Airway epithelial cell (primary cell): ENCODE measurements at places on chromosomes 3 and 15. TPM values are rescaled to one million over a fixed set of nuclear protein-coding genes. Genes with fewer than 3 reads are reported as not detected.

RAB5A gene
- total RNA-seq: 31.6 and 62.3 TPM in 2 replicates

SUCNR1 gene
- not detected in 2 replicates for total RNA-seq

MAP3K13 gene
- total RNA-seq: 19.0 and 21.9 TPM in 2 replicates

SYNPR gene
- total RNA-seq: not detected in 2 replicates

ITIH3 gene
- not detected in 2 replicates for total RNA-seq

HCN4 gene
- total RNA-seq: not detected in 2 replicates

RBM6 gene
- total RNA-seq: 28.6 and 34.2 TPM in 2 replicates

CACNA2D2 gene
- total RNA-seq: 0.07 TPM in 1 of 2 replicates, not detected in the other

RNU6-1 gene
- total RNA-seq: not detected in 2 replicates

PLSCR5 gene
- not detected in 2 replicates for total RNA-seq

CPLX3 gene
- not detected in 2 replicates for total RNA-seq

WDR53 gene
- 3.0 and 5.9 TPM in 2 replicates for total RNA-seq

DZIP1L gene
- 1.1 and 2.5 TPM in 2 replicates for total RNA-seq

IGF2BP2 gene
- total RNA-seq: 39.8 and 63.1 TPM in 2 replicates

HGD gene
- 0.05 TPM in 1 of 2 replicates, not detected in the other for total RNA-seq

SMAD6 gene
- total RNA-seq: 0.93 and 1.1 TPM in 2 replicates

CCDC13 gene
- total RNA-seq: 0.19 and 0.35 TPM in 2 replicates

COL6A5 gene
- total RNA-seq: not detected in 2 replicates

NMNAT3 gene
- total RNA-seq: 1.2 and 2.5 TPM in 2 replicates

CGNL1 gene
- 0.56 and 0.71 TPM in 2 replicates for total RNA-seq
